Activated CD4-positive, alpha-beta T cell treated with anti-CD3 and anti-CD28 coated beads, Interleukin-2, amount 50 U/mL, for 24 hours (primary cell): ENCODE measurements at places on chromosomes 1 and 21.

DNA sequence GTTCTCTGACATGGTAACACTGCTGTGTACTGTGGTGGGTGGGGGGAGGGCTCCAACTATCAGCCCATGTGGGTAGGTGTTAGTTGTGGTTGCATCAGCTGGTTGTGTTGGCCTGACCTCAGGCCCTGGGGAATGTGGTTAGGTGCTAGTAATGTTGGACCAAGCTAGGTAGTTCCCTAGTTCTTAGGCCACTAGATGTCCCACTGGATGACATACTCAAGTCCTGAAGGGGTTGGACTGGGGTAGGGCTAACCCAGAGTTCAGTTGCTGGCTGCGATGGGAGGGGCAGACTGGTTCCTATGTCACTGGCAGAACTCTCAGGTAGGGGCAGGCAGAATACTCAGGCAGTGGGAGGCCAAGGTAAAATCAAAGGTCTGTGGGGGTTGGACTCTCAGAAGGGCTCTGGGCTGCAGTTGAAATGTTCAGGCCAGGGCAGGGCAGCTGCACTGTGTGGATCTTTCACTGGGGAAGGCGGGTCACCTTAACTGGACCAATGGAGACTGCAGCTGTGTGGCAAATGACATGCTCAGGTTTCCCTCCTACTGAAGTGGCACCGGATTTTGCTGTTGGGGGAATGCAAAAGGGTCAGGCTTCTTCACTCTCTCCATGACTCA, 870.7 kb downstream of the LRRIQ3 start:
- no peak for DNase-seq

GRCh38 chr1:240190881-240191401, 99.3 kb downstream of the FMN2 start:
- DNase-seq = no peak

DNA sequence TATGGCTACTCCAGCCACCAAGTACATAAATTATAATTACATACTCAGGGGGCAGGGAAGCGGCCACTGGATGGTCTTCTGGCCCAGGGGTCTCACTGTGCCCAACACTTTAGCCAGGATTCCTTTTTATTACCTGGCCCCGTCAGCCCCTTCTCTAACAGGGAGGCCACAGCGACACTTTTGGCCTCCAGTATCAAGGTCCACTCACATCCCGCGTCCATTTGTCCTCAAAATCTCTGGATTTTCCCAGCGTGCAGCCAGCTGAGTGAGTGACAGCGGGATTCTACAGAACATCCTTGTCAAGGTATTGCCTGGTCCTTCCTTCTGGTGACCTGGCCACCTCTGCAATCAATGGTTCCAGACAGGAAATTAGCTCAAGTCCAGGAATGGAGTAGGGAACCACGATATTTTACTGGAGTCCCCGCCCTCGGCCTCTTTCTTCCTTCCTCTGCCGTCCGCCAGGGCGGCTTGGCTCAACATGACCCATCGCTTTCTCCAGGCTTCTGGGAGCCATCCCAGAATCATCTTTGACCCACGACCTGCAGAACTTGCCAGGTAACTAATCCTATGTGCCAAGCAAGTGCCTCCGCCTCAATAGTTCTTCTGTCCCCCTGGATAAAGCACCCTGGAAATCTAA, 2.7 kb upstream of the COL6A2 start:
- no peak for DNase-seq

GRCh38 chr1:224773646-224774045, 155.8 kb upstream of the DNAH14 start:
- no peak for DNase-seq

- DNase-seq = no peak
These were observed 10.9 kb downstream of the LSS start for GRCh38 chr21:46217511-46218196.

- DNase-seq = no peak
These were observed 563.5 kb downstream of the LTN1 start for GRCh38 chr21:28429161-28429560.

DNA sequence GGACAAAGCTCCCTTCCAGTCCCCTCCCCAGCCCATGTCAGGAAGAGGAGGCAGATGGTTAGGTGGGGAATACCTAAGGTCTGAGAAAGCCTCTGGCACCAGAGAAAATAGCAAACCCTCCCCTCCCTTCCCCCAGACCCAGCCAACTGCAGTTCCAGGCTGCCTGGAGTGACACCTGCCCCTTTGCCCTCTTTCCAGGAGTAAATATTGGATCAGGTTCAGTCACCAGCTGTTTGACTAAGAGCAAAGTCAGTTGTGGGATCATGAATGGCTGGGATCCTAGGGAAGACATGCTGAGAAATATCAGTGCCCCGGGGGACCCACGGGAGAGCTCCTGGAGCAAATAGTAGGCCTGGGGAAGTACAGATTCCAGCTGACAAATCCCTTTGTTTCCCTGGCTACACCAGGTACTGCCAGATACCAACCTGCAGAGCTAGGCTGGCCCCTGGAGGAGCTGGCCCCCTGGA, 12.2 kb upstream of the CDK18 start:
- DNase-seq = no peak

- DNase-seq = no peak
These were observed 156.3 kb downstream of the VPS13D start for GRCh38 chr1:12386130-12386529.
